ENCODE measurements at places on chromosomes 12 and 14.

DNA sequence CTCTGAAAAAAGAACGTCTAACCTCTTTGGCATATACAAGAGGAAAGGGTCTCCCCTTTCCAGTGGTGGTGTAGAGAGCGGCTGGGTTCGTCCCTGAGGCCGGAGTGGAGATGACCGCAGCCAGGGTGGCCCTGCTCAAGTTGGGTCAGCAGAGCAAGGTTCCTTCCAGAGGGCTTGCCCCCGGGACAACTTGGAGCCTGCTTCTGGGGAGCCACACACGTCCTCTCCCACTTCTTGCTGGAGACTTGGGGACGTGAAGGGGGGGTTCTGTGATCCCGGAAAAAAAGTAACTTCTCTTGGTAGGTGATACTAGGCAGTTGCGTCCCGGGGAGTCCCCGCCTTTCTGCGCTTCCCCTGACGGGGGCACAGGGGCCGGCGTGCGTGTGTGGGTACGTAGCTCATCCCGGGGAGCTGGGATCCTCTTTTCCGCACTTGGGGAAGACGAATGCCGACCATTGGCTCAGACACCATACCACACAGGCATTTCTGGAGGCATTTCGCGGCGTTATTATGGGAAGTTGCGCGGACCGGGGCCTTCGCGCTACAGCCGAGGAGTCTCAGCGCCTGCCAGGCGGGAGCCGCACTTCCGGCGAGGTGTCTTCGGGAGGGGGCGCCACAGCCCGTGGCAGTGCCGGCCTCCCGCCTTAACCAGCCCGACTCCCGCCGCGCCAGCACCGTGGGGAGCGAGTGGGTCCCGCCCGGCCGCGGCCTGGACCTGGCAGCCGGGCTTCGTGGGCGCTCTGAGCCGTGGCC lies 14.8 kb upstream of the PAX9 start:
- no peak for DNase-seq

- no peak for DNase-seq
These were observed 133.0 kb upstream of the C14orf180 start for GRCh38 chr14:104446611-104447010.

DNA sequence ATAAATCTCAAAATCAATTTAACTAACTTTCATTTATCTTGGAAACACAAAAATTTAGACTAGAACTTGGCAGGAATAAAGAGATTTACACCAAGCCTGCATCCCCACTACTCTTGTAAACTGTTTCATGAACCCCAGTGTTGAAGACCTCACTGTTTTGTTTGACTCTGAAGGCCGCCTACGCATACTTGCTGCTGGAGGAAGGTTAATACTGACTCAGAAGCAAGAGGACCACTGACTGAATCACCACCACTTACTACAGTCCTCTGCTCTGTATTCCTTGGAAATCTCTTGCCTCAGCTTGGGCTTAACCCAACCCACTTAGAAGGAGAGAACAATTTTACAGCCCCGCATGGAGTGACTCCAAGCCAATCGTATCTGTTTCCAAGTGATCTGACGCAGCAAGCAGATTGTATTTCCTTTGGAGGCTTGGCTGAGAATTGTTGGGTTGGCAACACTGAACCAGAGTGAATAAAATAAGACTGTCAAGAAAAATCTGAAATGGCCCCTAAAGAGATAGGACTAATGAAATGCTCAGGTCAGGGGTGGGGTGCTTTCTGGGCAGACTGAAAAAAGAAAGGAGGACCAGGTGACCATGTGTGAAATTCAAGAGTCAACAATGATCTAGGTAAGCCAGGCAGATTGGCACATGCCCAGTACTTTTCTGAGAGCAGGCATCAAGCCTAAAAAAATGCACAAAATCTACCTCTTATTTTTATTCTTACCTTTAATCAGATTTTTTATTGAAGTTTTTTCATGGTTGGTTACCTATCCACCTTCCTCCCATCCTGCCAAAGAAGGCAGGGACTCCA lies 248.6 kb downstream of the ZFP36L1 start:
- no peak for DNase-seq

DNA sequence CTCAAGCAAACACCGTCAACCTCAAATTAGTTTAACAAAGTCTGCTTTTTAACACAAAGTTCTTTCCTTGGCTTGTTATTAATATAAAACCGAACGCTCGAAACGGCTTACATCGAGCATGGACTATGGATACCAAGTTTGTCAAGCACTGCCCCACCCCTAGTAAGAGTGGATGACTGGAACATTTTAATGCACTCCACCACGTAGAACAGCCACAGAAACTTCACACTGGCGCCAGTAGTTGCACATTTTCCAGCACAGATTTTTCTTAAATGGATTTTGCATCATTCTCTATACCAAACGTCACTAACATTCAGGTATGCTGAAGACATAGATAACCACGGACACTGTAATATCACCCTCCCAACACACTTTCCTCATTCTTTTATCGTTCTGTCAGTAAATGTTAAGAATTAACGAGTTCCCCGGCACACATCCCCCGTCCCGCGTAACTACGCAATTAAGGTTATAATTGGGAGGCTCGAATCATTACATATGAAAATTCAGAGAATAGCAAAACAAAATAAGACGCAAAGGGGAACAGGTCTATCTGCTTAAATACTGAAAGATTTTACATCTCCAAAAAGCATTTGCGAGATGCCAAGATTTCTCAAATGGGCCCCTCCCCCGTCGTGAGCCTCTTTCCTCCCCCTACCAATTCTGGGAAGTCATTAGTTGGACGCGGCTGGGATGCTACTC lies 990 bp downstream of the FERMT2 start:
- DNase-seq = no peak

DNA sequence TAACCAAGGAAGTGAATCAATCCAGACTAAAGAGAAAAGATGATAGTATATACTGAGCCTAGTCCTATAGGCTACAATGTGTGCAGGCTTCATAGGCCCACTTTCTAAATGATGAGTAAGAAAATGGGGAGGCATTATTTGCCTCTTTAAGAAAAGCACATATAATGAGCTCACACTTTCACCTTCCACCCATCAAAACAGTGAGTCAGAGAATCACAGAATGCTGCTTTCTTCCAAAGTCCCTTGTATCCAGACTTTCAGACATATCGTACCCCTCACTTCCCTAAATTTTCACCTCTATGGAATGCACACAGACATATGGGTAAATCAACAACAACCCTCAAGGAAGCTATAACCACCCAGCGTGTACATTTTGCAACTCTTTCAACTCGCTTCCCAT lies 286.4 kb upstream of the PRKD1 start:
- no peak for DNase-seq

DNA sequence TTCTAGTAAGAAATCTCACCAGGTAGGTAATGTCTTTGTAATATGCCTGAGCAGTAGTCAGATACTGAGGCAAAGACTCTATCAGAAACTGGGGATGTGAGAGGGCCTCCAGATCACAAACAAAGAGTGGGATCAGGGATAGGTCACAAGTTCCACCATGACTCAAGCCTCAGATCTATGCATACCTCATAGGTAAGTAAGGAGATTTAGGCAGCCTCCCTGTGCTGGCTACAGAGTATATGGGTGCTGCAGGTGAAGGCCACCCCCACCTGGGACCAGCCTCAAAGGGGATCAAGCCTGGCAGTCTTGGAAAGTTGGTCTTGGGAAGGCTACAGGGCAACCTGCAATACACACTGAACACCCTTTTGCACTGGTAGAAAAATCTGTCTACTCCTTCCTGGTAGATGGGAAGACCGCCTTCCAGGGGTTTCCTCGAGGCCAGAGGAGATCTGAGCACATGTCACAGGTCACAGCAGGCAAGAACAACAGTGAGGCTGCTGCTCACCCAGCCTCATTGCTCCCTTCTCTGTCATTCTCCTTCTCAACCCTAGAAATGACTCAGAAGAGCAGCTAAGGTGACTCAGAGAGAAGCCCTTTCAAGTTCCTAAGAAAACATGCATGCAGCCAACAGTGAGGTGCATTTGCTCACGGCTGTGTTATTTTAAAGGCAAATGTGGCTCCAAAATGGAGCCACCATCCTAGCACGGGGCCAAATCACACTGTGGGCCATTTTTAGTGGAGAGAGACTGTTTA lies 143.4 kb upstream of the CDKN3 start:
- DNase-seq = no peak

DNA sequence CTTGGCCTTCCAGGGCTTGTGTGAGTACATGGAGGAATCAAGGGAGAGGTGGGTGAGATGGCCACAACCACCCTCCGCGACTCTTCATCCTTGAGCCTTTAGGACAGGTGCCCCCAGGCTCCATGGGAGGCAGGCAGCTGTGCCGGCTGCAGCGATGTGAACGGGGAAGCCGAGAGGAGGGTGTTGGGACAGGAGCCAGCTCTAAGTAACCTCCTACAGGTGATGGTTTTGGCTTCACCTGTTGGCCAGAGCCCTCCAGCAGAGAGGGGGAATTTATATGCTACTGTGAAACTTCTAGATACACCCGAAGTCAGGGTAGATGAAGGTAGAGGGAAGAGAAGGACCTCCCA lies 132.2 kb upstream of the HIF1A start:
- DNase-seq = no peak

- DNase-seq = no peak
These were observed 58.4 kb upstream of the BDKRB2 start for GRCh38 chr14:96146131-96146771.

- DNase-seq = no peak
These were observed 4.5 kb downstream of the AJUBA start for GRCh38 chr14:22977684-22978486.

DNA sequence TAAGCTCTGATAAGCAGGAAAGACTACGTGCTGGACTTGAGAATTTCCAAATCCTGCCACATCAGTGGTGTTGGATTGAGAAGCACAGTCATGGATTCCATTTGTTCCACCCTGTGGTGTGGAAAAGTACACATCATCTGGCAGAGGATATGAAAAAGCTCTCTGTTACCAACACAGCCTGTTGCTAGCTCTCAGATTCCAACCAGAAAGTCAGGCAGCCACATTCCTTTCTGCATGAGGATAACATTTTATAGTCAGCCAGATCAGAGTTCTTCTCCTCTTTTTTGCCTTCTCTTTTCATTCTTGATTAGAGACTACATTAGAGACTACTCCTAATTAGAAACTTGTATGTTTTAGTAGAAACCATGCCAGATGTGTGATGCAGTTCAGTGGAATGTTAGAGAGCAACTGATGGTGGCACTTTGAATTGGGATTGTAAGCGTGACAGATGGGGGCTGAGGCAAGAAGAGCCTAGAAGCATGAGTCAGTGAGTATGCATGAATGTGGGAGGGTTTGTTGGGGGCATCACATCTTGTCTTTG lies 61.2 kb upstream of the STXBP6 start:
- DNase-seq = no peak

DNA sequence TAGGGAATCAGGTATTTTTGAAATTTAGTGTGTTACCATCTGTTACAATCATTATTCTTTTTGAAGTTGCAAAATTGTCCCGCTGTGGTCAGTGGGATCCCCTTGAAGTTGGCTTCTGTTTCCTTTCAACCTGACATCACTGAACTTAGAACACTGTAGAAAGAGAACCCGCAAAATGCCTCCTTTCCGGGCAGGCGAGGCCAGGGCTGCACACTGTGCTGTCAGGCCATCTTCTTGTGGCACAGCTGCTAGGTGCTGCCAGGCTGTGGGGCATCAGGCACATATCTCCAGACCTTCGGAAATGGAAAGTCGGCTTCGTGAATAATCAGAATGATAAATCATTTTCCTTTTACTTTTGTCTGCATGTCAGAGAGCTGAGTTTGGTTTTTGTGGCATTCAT lies 103.5 kb downstream of the GLT1D1 start:
- no peak for DNase-seq

DNA sequence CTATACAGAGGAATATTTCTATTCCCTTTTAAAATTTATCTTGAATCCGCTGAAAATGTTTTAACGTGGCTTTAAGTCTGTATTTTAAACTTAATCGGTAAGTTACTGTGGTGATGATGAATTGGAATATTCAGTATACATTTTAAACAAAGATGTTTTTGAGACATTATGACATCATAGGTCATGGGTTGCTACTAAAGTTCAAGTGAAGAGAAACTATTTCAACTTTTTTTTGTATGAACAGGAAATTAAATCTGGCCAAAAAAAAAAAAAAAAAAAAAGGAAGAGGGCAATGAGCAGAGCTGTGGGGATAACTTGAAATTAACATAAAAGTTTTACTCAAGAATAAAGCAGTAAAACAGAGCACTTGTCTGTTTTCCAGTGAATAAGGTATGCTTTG lies 109.0 kb downstream of the PLEKHA5 start:
- DNase-seq = no peak

- DNase-seq = no peak
These were observed 425.3 kb downstream of the ZFP36L1 start for GRCh38 chr14:68367536-68367935.

GRCh38 chr12:120234643-120235368 lies 30.7 kb downstream of the PXN start:
- no peak for DNase-seq

- no peak for DNase-seq
These were observed 13.6 kb downstream of the CCDC198 start for GRCh38 chr14:57480051-57480450.

DNA sequence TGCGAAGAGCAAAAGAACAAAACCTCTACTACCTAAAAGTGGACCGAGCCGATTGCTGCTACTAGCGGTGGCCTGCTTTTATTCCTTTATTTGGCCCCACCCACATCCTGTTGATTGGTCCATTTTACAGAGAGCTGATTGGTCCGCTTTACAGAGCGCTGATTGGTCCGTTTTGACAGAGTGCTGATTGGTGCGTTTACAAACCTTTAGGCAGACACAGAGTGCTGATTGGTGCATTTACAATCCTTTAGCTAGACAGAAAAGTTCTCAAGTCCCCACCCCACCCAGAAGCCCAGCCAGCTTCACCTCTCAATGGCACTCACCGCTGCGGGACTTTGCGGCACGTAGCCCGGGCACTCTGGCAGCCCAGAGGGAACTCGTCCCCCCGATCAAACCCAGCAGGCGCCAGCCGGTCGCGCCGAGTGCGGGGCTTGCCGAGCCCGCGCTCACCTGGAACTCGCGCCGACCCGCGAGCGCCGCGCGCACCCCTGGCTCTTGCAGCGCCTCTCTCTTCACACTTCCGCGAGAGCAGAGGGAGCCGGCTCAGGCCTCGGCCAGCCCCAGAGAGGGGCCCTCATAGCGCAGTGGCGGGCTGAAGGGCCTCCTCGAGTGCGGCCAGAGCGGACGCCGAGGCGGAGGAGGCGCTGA lies 8.7 kb upstream of the FGD4 start:
- no peak for DNase-seq

- no peak for DNase-seq
These were observed 335.1 kb downstream of the ACSS3 start for GRCh38 chr12:81412940-81413339.
